ENCODE measurements at places on chromosomes 1 and 21. TPM values are rescaled to one million over a fixed set of nuclear protein-coding genes. Genes with fewer than 3 reads are reported as not detected.

The WNT2B gene
- total RNA-seq = 1.6 TPM

The BMP8B gene
- total RNA-seq = 3.7 TPM

The KTI12 gene
- 13.1 TPM for total RNA-seq

DNA sequence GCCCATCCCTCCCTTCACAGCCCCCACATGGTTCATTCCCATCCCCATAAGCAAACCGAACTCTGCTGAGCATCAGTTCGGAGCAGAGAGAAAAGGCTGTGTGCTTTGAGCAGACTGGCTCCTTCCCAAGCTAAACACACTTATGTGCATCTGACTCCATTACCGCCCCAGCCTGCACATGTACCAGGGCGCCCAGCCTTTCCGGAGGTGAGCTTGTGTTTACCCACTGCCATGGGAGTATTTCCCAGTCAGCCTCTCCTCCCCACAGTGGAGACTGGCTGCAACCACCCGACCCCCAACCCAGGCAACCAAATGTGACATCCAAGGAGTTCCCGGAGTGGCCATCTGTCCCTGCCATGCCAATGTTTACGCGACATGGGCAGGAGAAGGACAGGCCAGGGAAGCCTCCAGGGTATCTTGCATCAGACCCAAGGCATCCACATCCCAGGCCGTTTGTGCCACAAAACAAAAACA, 9.4 kb downstream of the TIAM1 start:
- no peak for DNase-seq

DNA sequence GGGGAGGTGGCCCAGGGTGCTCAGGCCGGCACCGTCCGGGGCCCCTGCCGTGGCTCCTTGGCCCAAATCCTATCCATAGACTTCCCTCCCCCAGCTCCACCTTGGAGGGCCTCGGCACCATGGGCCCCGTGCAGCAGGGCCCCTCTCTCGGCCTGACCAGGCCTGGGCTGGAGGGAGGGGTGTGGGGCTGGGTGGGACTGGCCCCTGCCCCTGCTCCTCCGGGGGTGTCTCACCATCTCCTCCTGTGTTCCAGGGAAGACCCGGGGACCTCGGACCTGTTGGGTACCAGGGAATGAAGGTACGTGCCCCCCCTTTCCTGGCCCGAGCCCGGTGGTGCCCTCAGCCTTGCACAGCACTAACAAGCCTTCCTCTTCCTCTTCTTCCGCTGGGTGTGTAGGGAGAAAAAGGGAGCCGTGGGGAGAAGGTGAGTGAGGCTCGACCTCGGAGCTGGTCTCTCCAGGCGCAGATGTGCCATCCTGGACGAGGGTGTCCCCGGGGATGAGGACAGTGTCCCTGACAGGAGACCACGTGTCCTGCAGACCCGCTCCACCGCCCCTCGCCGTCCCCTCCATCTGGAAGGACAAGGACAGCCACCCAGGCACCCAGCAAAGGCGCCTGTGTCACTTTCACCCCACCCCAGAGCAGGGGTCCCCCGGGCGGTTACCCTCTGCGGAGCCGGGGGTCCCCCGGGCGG, 7.9 kb downstream of the COL6A1 start:
- DNase-seq = no peak

- DNase-seq = peak; percentile 53
These were observed 61.5 kb downstream of the CD58 start for GRCh38 chr1:116508984-116509980.

DNA sequence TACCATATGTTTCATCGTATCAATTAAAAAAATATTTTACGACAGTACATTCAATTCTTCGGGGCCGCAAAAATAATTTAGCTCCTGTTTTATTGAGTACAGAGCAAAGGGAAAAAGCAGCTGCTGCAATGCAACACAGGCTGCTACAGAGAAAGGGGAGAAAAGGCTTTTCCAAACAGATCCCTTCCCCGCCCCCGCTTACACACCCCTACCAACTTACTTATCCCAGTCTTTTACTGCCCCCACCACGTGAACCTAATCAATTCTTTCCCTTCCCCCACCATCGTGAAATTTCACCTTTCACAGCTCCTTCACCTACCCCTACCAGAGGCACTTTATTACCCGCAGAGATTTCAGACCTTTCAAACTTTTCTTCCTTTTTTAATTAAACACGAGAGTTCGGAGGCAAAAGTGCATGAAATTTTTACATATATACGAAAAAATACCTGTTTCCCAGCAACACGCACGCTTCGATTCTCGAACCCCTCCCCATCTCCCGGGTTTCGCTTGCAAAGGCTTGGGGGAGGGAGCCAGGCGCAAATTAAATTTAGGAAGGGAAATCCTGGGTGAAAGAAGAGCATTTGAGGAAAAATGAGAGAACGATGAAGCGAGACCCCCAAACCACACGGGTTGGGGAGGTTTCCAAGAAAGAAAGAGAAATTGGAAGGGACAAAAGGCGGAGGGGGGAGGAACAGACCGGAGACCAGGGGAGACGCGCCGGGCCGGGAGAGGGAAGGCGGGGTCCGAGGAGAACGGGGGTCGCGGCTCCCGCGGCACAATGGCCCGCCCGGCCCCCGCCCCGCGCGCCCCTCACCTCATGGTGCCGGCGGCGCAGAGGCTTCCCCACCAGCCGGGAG, 823 bp downstream of the ENAH start:
- DNase-seq = no peak

DNA sequence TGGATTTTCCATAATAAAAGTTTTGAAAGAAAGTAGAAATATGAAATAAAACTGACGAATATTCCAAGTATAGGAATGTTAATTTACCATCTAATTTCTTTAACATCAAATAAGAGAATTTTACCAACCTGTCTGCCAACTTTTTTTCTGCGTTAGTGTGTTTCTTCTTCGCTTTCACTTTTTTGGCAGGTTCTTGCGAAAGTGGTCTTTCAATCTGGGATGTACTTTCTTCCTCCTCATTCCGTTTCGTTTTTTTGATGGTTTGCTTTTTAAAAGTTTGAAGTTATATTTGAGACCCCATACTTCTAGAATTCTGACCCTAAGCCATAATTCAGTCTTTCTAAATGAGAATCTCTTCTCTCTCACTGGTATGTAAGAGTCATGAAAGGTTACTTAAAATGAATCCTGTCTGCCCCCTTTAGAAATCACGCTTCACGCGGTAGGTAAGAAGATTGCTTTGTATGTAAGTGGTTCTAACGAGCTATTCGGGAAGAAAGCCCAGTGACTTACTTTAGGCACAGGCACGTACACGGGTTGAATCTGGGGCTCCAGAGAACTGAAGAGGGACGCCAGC, 580 bp downstream of the RBM34 start:
- DNase-seq = no peak

GRCh38 chr1:160717306-160717705, 5.7 kb upstream of the CD48 start:
- no peak for DNase-seq

- DNase-seq = no peak
These were observed 31.9 kb upstream of the LRRC3 start for GRCh38 chr21:44423312-44423821.

DNA sequence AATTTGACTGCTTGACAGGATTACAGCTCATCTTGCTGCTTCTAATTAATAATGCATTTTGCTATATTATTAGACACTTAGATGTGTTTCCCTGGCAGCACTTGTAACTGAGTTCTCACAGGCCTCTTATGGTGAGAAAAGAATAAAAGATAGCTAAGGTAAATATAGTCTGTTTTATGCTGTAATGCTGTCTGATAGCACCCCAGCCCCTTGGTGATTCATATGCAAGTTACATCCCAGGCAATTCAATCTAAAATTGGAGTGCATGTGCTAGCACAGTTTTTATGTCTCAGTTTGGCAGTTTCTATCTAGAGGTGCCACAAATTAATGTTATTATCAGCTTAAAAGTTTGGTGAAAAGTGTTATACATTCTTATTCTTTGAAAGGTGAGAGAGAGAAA, 42.2 kb downstream of the RGS13 start:
- no peak for DNase-seq

DNA sequence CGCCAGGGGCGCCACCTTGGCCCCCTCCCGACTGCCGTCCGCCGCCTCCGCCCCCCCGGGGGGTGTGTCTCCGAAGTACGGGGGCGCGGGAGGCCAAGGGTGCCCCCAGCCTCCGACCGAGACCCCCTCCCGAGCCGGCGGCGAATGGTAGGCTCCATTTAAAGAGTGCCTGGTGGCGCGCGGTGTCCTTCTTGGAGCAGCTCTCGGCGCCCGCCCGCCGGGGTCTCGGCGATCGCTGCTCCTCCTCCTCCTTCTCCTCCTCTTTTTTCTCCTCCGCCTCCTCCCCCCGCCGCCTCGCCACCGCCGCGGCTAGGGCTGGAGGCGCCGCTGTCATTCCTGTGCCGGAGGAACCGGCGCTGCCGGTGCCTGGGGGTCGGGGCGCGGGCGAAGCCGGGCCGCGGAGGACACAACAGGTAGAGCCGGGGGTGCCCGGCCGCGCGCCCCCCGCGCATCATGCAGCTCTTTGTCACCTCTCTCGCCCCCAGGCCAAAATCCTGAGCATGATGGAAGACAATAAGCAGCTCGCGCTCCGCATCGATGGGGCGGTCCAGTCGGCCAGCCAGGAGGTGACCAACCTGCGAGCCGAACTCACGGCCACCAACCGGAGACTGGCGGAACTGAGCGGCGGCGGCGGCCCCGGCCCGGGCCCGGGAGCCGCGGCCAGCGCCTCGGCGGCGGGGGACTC, at the start of gene KAZN:
TSS of gene KAZN (plus strand) at position 188 of the 685 bp plus-strand sequence.
- no peak for DNase-seq

GRCh38 chr1:30639881-30640452, 83.4 kb downstream of the MATN1 start:
- DNase-seq = no peak

DNA sequence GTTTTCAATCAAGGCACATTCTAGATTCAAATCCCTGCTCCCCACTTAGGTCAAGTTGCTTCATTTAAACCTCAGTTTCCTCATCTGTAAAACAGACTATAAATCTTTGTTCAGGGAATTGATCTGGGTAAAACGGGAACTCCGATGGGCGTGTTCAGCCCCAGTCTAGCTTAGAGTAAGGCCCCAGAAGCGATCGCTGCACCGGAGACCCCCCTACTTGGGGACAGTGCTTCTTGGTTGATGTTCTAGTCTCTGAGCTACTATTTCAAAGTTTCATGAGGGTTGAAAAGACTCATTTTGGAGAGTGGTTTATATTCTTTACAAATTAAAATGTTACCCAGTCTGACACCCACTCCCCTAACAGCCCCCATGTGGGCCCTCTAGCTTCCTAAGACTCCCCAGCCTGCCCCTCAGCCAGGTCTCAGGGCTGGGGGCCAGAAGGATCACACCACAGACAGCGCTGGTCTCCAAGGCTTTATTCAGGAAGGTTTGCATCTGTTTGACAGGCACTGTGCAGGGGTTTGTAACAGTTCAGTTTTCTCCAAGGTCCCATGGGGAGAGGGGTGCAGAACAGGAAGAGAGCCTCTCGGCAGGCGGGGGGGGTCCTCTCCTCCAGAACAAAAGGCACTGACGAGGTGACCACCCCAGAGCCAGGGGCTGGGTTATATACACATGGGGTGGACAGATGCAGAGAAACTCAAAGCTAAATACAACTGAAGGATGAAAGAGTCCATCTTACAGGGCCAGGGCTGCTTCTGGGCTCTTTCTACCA, 82.9 kb downstream of the STUM start:
- DNase-seq = no peak
